Right kidney (tissue), 9 donors: ENCODE measurements at places on chromosomes 4 and X.

- no peak for DNase-seq
Observed at GRCh38 chrX:135557344-135557743, 36.9 kb downstream of the INTS6L start.

DNA sequence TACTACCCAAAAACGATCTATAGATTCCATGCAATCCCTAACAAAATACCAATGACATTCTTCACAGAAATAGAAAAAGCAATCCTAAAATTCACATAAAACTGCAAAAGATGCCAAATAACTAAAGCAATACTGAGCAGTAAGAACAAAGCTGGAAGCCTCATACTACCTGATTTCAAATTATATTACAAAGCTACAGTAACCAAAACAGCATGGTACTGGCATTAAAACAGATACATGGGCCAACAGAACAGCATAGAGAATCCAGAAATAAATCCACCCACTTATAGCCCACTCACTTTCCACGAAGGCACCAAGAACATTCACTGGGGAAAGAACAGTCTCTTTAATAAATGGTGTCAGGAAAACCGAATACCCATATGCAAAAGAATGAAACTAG, 74.7 kb downstream of the PHF8 start:
- DNase-seq: no peak

- DNase-seq: no peak
Observed at GRCh38 chr4:7967063-7967440, 27.4 kb upstream of the AFAP1 start.

GRCh38 chr4:141560056-141560455, 76.3 kb upstream of the IL15 start:
- DNase-seq: no peak

DNA sequence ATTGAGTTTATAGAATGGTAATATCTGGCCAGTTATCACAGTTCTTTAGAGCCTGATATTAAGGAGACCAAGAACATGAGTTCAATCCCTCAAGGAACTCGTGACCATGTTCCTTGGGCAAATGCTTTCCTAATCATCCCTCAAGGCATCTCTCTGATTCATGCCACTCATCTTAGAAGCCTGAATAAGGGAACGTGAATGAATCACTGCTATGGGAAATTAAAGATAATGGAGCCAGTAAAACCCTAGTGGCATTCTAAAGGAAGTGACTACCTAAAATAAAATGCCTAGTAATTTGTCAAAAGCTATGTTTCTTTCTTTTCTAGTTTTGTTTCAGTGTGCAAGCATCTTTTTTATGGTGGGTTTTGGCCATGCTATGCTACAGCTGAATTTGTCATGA, 1161.3 kb downstream of the C4orf33 start:
- DNase-seq: no peak

DNA sequence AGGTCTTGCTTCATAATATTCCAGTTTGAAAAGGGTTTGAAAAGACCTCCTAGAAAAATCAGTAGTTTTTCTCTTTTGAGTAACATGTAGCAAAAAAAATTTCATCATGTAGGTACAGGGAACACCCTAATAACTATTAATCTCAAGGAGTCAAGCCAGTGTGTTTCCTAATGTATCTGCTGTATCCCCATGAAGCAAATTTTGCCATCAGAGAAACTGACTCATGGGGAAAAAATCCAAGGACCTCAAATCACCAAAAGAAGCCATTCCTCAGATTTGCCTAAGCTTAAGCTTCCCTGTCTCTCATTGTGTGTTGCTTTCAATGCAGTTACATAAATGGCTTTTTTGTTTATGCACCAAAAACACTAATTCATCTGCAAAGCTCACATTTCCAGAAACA, 29.7 kb downstream of the F9 start:
- no peak for DNase-seq

DNA sequence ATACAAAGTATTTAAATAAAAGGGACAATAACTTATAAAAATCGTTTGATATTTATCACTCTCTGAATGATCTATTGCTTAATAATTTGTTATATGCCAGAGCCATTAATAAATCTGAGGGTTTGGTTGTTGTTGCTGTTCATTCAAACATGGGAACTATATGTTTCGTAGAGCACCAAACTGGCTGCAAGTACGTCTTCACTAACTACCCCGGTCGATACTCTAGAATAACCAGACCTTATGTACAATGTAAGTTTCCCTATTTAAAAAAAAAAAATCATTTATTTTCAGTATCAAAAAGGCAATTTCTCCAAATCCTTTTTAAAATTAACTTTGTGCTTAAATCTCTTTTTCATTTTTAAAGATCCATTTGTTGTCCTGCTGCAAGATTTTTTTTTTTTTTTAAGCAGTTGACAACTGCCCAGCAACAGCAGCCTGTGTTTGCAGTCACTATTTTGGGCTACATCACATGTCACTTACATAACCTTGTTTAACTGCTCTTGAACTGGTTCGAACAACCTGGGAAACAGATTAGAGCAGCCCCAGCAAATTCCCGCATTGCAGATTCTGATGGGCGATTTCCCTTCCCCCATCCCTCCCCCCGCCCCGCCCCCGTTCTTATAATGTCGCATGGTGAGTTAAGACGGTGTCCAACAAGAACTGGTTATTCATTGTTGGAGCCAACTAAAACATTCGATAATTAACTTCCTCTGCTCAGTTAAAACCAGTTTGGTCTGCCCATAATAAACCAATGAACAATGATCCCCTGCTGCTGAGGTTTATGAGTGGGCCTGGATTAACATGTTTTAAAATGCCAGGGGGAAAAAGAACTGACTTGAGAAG, 238.9 kb downstream of the NR3C2 start:
- peak; percentile 23 for DNase-seq

GRCh38 chr4:157048248-157048647, 27.7 kb upstream of the GLRB start:
- no peak for DNase-seq

- DNase-seq: no peak
Observed at GRCh38 chrX:110045421-110045820, 42.5 kb downstream of the TMEM164 start.

GRCh38 chr4:32748498-32748897, 2028.3 kb downstream of the PCDH7 start:
- DNase-seq: no peak

- no peak for DNase-seq
Observed at GRCh38 chr4:186441502-186441901, 113.9 kb downstream of the MTNR1A start.

DNA sequence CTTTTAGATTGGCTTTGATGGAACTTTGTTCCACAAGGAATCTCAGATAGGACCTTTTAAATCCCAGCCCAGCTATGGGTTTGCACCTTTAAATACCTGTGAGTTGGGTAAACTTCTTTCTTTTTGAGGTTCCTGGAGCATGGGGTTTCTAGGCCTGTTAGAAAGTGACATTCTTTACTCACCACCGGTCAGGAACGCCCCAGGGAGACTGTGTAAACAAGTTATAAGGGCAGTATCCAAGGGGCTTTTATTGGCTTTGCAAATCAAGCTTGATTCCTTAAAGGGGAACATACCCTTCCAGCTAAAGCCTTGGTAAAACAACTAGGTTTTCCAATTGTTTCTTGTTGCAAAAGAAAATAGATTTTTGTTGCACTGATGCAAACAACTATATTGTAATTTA, 93.4 kb downstream of the TENT5D start:
- no peak for DNase-seq

GRCh38 chr4:80266902-80267380, 477 bp downstream of the FGF5 start:
- no peak for DNase-seq

- DNase-seq: no peak
Observed at GRCh38 chr4:148495463-148495862, 53.2 kb upstream of the NR3C2 start.

DNA sequence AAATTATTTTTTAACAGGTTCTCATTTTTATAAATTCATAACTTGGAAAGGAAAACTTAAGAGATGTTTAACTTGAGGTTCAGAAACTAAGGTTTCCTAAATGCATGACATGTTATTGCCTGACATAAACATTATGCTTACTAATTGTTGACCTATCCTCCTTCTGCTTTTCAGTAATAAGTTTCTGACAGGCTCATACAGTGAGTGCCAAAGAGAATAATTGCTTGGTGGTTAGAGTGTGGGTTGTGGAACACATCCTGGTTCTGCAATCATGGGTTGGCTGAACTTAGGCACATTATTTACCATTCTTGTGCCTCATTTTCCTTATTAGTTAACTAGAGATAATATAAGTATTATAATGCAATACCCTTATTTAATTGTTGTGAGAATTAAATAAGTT, 56.5 kb downstream of the BMPR1B start:
- DNase-seq: no peak

- peak; percentile 76 for DNase-seq
Observed at GRCh38 chr4:36243355-36244256, 708 bp downstream of the ARAP2 start.

- no peak for DNase-seq
Observed at GRCh38 chr4:2266181-2266580, 4.3 kb upstream of the MXD4 start.

DNA sequence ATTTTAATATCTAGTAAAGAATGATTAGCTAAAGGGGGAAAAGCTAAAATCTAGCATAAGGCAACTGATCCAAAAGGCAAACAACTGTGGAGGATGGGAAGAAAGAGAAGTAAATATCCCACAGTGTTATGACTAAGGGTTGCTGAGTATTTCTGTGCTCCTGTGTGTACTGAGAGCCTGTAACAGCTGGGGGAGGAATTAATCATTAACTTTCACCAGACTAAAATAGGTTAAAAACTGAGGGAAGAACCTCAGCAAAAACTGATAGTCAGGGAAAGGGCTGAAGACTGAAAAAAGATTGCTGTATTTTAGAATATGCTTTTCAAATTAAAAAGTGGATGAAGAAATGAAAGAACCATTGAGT, 365.9 kb downstream of the CXXC4 start:
- DNase-seq: no peak

DNA sequence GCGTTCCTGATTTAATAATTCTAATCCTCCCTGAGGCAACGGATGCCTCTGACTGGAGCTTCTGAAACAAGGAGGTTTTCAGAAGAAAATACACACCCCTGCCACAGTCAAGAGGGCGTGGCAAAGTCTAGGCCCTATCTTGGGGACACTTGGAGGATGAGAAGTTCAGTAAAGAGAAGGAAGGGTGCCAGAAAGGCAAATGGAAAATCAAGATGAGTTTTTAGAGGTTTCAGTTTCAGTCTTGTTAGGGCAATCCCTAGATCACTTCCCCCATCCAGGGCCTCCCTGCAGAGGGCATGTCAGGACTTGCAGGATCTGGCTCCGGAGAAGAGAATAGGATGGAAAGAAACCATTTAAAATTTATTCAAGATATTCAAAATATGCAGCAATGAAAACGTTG, 28.5 kb upstream of the FGF2 start:
- DNase-seq: no peak

GRCh38 chrX:111652719-111653118, 28.3 kb upstream of the ALG13 start:
- DNase-seq: no peak

- no peak for DNase-seq
Observed at GRCh38 chr4:174444390-174444789, 77.9 kb downstream of the HPGD start.

DNA sequence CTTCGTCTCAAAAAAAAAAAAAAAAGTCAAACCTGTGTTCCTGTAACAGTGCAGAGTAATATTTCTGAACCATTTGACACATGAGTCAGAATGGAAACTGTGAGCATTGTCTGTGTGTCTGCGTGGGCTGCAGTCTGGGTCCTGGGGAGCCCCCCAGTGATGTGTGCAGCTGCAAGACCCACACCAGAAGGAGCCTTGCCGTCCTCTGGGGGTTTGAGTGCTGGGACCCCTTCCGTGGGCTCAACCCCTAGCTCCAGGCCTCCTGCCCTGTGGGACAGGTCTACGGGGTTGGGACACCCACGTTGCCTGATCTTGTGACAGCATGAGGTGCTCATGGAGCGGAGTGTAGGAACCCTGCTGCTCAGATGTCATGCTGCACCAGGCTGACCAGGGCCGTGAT, 43.7 kb downstream of the DDX3X start:
- DNase-seq: no peak

DNA sequence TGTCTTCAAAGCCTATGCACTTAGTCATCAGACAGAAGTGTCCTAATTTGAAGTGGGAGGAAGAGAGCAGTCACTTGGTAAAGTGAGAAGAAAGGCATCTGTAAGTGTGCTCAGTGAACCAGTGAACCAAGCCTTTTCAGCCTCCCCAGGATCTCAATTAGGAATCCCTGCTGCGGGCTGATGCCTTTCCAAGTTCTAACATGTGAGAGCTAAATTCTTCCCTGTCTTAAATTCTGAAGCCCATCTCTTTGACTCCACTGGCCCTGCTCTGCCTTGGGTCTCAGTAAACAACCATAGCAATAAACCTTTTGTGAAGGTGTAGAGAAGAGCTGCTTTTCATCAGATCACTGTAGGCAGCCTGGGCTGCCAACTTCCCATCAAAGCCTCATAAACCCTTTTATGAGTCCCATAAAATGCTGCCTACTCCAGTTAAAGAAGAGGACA, 701.2 kb upstream of the LCORL start:
- peak; percentile 4 for DNase-seq

- DNase-seq: no peak
Observed at GRCh38 chrX:129549124-129549523, 9.1 kb downstream of the OCRL start.

- no peak for DNase-seq
Observed at GRCh38 chrX:50609796-50610195, 139.2 kb upstream of the DGKK start.

GRCh38 chr4:732911-733630, 27.4 kb downstream of the PCGF3 start:
- DNase-seq: no peak

DNA sequence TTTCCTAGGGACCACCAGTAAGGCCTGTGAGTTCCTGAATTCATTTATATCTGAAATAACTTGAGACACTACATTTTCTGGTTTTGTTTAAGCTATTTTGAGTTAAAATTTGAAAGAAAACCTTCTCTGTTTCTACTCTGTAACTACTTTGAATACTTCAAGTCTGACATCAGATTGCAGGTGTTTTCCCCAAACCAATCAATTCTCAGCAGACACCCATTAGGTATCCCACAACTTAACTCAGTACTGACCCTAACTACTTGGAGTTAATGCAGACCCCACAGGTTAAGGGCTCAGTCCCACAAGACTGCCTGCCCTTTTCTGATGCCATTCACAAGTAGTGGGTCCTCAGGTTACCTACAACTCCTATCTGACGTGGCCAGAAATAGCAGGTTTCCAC, 1100.0 kb upstream of the SLIT2 start:
- DNase-seq: no peak

GRCh38 chrX:10620121-10620699, at the start of gene MID1:
MID1 (minus strand) TSS chrX:10620585; CDS start chrX:10567547, 53,038 bp downstream.
- peak; percentile 76 for DNase-seq
